Activated CD8-positive, alpha-beta memory T cell treated with anti-CD3 and anti-CD28 coated beads, Interleukin-2, amount 10 ng/mL, durations not matched to agents 7 days and 5 days (primary cell): ENCODE measurements at places on chromosomes 11 and 22. TPM values are rescaled to one million over a fixed set of nuclear protein-coding genes. Genes with fewer than 3 reads are reported as not detected.

The SLC39A13 gene
- total RNA-seq: 22.1 TPM

The OR4S1 gene
- not detected for total RNA-seq

GRCh38 chr22:30865656-30866055 lies 102.9 kb downstream of the MORC2 start:
- no peak for DNase-seq

GRCh38 chr11:130475426-130476053 lies 27.1 kb downstream of the ADAMTS15 start:
- peak; percentile 11 for DNase-seq

DNA sequence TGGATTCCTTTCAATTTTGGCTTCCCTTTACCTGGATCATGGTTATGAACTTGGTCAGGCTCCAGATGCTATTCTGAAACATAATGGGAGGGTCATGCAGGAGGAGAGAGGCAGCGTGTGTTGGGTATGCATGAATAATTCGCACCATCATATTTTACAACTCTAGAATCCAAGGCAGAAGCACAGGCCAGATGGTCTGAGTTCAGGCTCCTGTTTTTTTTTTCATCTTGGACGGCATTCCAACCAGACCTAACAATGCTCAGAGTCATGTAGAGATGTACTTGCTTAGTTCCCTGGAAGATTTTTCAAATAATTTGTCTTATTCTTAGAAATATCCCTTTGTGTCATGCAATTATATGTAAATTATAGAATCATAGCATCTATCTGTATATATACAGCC lies 393.5 kb downstream of the JRKL start:
- DNase-seq: no peak

GRCh38 chr11:35089666-35090065 lies 49.3 kb upstream of the CD44 start:
- no peak for DNase-seq
